ENCODE measurements at places on chromosomes 5 and 9.

DNA sequence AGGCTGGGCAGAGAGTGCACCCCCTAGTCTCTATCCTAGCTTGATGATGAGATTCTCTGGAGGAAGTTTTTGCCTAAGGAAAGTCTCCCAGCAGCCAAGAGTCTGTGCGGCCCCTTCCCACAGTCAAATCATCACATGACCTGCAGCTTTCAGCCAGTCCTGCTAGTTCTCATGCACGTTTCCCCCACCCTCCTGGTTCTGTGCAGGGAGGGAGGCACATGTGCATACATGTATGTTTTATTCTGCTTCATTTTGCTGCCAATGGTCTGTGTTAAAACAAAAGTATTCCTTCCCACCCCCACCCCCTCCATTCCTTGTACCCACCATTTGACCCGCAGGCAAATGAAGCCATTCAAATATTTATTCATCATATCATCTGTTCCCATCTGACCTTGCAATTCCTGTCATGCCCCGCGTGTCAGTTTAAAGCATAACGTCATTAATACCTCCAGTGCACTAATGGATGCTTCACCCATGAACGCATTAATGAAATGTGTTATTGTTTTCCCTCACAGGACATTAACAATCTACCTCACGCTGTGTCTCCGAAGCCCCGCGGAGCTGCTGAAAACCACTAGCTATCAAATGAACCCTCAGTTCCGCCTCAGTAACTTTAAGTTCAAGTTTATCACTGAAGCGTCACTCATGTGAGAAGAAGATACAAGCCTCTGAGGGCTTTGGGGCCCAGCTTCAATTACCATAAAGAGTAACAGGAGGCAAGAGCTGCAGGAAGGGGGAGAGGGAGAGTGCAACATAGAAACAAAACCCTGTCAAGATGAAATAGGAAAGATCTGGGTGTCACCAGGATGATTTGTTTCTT lies 139.6 kb downstream of the RASEF start:
- DNase-seq = no peak

- no peak for DNase-seq
Measured at GRCh38 chr9:121362813-121363621, 7.0 kb downstream of the STOM start.

GRCh38 chr9:133189826-133190225 lies 19.2 kb downstream of the OBP2B start:
- DNase-seq = no peak

- DNase-seq = no peak
Measured at GRCh38 chr9:90822866-90823265, 21.2 kb downstream of the SYK start.

GRCh38 chr5:138179277-138179857 lies 455 bp downstream of the KIF20A start:
- DNase-seq = no peak

- DNase-seq = no peak
Measured at GRCh38 chr9:126417043-126417442, 90.4 kb downstream of the MVB12B start.

DNA sequence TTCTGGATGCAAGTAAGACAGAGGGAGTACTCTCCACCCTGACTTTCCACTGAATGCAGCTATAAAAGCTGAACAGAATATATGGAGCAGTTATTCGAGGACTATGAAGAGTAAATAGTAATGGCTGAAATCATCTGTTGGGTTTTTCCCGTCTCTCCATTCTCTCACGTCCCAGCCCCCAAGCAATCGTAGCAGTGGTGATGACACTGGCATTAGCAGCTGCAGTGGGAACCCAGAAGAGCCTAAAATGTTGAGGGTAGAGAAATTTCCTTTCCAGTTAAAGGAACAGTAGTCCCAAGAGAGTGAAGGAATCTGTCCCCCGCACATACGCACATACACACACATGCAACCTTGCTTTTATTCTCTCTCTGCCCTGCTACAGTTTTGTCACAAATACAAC lies 33.2 kb downstream of the MED27 start:
- DNase-seq = no peak

DNA sequence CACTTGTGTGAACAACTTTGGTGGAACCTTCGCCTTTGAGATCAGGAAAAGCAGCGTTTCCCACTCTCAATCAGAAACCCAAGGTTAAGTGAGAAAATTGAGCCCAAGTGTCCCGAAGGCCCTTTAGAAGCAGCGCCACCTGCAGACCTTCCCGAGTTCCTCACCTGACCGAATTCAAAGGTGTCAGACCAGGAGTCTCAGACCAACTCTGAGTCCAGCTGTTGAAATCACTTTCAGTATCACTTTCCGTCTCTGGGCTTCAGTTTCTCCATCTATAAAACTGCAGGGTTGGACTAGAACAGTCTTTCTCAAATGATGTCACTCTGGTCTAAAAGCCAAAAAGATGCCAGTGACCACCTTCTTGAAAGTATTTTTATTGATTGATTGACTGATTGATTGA lies 31.7 kb upstream of the GRHPR start:
- DNase-seq = no peak

DNA sequence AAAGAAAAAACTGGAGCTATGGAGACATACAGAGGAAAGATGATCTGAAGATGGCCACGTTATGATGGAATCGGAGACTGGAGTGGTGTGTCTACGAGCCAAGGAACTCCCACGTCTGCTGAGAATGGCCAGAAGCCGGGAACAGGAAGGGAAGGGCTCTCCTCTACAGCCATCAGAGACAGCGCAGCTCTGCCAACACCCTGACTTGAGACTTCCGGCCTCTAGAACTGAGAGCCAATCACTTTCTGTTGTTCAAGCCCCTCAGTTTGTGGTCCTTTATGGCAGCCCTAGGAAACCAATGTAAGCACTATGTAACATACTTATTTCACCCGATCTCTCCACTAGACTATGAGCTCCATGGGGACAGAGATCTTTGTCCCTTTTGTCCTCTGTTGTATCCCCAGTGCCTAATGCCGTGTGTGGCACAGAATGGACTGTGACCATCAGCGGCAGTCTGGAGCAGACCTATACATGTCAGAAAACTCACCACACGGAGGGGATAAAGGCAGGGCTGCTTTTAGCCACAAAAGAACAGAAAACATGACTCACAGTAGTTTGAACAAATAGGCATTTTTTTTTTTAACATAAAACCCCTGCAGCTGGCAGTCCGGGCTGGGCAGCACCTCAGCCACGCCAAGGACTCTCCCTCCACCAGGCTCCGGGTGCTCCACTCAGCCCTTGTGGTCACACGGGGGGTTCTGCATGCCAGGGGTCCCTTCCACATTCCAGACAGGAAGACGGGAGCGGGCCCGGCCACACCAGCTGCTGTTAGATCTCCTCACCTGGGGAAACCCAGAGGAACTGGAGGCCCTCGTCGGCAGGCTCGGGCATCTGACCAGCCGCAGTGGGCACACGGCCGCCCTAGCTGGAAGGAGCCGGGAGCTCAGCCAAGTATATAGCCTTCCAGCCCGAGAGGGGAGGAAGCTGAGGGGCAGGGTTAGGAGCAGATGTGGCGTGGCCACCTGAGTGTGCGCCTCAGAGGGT lies 16.1 kb upstream of the MXD3 start:
- DNase-seq = no peak
